ENCODE measurements at places on chromosomes 6 and 20.

DNA sequence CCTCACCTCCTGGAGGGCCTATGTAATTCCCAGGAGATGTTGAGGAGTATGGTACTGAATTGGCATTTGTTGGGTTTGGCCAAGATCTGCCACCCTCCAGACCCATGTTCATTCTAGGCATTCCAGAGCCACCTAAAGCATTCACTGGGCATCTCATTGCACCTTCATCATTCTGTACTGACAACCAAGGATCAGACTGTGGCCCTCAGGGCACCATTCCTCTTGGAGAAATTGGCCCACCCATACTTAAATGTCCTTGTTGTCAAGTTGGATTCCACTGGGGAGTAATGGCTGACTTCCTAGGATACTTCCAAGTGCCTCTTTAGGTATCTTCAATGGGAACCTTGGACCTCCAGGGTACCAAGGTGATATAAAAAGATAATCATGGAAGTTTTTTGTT is 16.8 kb upstream of the IBTK start:
- DNase-seq = no peak

DNA sequence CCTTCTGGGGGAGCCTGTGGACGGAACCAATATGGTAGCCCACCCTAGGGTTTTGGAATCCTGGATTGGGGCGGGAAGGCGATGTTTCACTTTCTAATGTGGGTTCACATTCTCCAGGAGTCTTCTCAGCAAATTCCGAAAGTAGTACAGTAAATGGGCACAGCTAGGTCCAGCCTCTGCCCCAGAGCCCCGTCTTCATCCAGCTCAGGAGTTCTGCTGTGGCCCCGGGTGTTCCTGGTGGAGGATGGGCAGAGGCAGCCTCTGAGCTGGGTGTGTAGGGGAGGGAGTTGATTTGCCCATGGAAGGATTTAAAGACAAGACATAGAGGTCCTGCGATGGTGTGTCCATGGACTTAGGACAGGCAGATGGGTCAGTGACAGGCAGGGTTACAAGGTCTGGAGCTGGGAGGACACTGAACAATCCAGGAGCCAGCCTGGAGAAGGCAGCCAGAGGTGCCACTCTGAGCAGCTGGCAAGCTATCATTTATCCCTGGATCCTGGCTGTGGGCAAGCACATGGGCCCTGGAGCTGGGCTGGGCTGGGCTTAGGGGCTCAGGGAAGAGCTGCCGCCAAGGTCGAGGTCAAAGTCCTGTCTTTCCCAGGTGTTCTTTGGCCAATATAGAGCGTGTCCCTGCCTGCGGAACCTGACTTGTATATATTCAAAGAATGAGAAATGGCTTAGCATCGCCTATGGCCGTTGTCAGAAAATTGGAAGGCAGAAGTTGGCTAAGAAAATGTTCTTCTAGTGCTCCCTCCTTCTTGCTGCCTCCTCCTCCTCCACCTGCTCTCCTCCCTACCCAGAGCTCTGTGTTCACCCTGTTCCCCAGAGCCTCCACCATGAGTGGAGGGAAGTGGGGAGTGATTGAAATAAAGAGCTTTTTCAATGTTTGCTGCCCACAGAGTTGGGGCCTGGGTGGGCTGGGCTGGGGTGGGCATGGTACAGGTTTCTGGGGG is 6.7 kb downstream of the CLPSL1 start:
- DNase-seq = no peak

- DNase-seq = no peak
These were observed 317.9 kb upstream of the MARCKS start for GRCh38 chr6:113539202-113539601.

DNA sequence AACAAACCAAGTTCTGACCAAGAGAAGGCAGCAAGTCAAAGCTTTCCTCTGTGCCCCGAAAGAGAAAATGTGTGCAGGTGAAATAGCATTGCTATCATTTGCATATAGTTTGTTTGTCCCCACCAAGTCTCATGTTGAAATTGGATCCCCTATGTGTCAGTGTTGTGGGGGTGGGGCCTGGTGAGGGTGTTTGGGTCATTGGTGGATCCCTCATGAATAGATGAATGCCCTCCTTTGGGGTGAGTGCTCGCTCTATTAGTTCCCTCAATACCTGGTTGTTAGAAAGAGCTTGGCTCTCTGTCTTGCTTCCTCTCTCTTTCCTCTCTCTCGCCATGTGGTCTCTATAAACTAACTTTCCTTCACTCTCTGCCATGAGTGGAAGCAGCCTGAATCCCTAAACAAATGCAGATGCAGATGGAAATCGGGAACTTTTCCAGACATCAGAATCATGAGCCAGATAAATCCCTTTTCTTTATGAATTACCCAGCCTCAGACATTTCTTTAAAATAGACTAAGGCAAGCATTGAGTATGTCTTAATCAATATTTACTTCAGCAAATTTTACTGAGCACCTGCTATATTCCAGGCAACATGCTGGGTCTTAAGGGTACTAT is 43.8 kb upstream of the SYNDIG1 start:
- no peak for DNase-seq

- no peak for DNase-seq
These were observed 88.1 kb downstream of the GMPR start for GRCh38 chr6:16326531-16326930.

- DNase-seq = peak; percentile 75
These were observed 329.8 kb downstream of the KIF16B start for GRCh38 chr20:16243470-16243869.

DNA sequence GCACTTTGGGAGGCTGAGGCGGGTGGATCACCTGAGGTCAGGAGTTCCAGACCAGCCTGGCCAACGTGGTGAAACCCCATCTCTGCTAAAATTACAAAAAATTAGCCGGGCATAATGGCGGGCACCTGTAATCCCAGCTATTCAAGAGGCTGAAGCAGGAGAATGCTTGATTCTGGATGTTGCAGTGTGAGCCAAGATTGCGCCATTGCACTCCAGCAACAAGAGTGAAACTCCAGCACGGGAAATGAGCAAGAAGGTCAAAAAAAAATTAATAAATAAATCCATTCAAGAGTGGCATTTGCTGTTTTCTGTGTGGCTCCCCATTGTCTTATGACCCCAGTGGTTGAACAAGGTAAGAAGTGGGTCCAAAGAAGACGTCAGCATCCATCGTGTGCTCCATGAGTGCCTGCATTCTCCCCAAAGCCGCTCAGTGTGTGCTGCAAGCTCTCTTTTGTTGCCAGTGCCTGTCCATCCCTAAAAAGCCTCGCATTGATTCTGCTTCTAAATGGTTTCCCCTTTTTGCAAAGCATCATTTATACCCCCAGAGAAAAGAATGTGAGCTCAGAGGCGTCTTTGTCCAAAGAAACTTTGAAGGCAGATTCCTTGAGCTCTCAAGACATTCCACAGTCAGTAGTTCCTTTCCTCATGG is 38.8 kb upstream of the MAP3K4 start:
- DNase-seq = no peak

DNA sequence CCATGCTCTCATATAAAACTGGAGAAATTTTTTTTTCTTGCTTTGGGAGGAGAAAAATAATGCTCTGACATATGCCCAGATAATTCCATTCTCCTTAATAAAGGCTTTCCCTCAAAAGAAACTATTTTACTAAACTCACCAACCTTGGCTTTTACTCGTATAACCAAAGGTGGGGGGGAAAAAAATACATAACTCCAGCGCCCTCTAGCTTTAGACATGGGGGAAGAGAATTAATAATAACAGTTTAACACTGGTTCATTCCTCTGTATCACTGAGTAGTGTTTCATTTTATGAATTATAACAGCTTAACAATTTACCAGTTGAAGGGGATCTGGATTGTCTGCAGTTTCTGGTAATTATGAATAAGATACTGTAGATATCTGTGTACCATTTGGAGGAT is 1226.1 kb downstream of the GRIK2 start:
- DNase-seq = peak; percentile 13

DNA sequence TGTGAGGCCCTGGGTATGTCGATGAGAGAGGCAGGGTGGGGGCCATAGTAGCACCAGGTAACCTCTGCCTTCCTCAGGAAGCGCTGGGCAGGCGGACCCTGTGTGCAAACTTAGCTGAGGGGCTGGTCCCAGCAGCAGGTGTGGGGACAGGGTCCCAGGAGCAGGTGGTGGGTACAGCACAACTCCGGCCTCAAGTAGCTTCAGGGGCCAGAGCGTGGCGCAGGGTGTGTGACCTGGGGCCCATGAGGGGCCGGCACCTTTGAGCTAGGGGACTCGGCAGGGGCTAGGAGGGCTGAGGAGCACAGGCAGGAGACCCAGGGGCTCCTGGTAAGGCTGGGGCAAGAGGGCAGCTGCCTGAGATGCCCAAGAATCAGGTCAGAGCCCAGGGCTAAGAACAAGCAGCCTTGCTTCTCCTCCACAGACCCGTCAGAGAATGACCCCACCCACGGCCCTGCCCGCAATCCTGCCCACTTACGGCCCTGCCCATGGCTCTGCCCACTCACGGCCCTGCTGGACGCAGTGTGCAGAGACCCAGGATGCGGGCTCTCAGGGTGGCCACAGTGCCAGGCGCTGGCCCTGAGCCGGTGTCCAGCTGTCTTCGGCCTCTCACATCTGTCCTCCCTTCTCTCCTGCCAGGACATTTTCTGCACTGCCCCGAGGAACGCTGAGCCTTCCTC is 30.9 kb downstream of the CHRNA4 start:
- DNase-seq = no peak

DNA sequence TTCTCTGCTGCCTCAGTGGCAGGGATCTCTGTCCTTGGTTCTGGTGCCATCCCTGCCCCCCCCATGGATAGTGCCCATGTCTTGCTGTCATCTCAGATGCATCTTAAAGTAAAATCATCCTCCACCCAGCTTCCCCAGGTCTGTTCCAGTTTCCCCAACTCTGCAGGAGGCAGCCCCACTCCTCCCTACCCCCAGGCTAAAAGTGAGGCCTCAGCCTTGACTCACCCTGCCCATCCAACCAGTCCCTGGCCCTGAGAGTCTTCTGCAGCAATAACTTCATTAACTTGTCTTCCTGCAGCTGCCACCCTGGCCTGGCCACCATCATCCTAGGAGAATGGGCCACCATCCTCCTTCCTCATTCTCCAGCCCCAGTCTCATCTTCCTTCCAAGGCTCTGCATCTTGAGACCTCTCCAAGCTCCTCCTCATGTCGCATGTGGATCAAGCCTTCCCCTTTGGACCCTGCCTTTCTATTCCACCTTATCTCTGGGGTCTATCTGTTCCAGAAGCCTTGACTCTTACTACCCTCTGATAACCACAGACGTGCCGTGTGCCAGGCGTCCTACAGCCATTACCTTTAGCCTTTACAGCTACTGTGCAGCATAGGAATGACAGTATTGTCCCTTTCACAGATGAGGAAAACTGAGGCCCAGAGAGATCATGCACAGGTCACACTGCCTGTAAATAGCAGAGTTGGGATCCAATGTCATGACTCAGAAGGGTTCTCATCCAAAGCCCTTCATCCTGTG is 2.0 kb upstream of the PNPLA1 start:
- no peak for DNase-seq

- peak; percentile 72 for DNase-seq
These were observed 17.8 kb upstream of the HMGN4 start for GRCh38 chr6:26520237-26520849.

DNA sequence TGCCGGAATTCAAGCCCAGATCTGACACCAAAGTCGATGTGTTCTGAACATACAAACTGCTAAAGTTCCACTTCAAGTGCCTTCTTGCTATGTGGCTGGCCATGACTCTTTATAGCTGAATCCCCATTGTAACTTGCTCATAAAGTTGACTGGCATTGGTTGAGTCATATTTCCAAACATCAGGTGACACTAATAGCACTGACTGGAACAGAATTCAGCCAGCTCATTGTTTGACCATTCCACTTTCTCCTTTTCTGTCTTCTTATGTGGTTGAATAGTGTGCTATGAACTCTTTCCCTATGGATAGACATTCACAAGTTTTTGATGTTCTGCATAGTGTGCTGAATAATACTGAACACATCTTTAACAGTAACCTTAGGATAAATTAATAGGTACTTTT is 266.2 kb upstream of the ZFP64 start:
- DNase-seq = no peak

DNA sequence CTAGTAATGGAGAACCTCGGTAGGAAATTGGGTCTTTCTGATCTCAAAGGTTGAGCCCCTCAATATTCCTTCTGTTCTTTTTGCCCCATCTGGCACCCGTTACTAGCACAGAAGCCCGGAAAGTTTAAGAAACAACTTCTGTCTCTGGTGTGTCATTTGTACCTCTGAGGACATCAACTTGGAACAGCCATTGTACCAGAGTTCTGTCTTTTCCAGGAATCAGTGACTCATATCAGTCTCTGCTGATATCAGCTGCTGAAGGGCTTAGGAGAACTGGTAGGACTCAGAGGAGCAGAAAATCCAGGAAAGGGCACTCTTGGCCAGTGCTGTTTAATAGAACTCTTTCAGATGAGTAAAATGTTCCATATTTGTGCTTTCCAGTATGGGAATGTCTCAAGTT is 78.3 kb upstream of the CHD6 start:
- DNase-seq = peak; percentile 92

GRCh38 chr20:8242827-8243724 is 111.0 kb downstream of the PLCB1 start:
- no peak for DNase-seq

GRCh38 chr6:107698146-107698545 is 126.0 kb downstream of the SCML4 start:
- no peak for DNase-seq

DNA sequence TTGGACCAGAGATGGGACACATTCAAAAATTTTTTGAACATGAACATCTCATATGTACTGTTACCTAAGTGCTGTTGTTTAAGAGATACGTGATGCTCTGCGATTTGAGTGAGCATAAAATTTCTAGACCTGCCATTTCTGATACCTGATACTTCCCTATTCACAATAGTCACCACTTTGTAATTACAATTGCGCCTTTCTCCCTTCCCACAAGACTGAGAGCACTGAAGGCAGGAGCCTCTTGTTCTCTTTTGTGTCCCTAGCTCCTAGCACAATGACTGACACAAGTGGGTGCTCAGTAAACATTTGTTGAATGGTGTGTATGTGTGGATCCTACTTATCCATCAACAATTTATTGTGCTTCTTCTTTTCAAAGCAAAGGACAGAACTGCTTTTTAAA is 92.8 kb upstream of the TMEM30A start:
- no peak for DNase-seq

DNA sequence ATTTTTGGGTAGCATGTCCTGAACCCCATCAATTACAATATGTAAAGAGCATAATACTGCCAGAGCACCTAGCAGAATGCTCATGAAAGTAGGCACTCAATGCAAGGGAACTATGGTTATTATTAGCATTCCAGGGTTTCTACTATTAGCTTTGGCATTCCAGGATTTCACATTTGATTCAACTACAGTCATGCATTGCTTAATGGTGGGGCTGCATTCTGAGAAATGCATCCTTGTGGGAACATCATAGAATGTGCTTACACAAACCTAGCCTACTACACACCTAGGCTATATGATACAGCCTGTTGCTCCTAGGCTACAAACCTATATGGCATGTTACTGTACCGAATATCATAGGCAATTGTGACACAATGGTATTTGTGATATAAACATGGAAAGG is 247.8 kb downstream of the CD83 start:
- DNase-seq = no peak
